ENCODE measurements at places on chromosomes 1 and 21. TPM values are rescaled to one million over a fixed set of nuclear protein-coding genes. Genes with fewer than 3 reads are reported as not detected.

- DNase-seq = no peak
Observed at GRCh38 chr1:205298191-205298994, 23.2 kb downstream of the NUAK2 start.

Gene SLC25A33
- total RNA-seq = 3.1 TPM

DNA sequence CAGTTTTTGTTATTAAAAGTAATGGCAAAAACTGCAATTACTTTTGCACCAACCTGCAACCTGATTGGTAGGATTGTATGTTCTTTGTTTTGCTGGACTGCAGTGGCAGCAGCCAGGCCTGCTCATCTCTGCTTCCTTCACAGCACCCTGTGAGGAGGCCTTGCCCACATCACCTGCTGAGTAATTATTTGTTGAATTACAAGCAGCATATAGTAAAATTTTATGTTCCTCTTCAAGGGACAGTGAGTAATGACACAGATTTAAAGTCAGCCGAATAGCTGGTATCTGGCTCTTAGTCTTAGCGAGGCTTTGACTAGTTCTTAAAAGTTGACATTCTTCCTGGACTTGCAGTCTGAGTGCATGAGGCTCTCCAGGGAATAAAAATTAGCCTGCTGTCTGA, 435.1 kb downstream of the PRDM2 start:
- DNase-seq = no peak

Gene S100A7A
- not detected for total RNA-seq

Gene DCDC2B
- total RNA-seq = 5.2 TPM

Gene GSTM5
- 1.4 TPM for total RNA-seq

Data from upper lobe of left lung (tissue), 6 donors.